ENCODE measurements at places on chromosomes 5 and 9. TPM values are rescaled to one million over a fixed set of nuclear protein-coding genes. Genes with fewer than 3 reads are reported as not detected.

FAM221B gene
- total RNA-seq: not detected

CSNK1G3 gene
- total RNA-seq: 29.8 TPM

PALM2AKAP2 gene
- 3.8 TPM for total RNA-seq

TMEM171 gene
- total RNA-seq: 2.8 TPM

ORM2 gene
- not detected for total RNA-seq

LHX2 gene
- total RNA-seq: not detected

MARCHF3 gene
- 2.4 TPM for total RNA-seq

MAML1 gene
- total RNA-seq: 24.3 TPM

Measured in epithelial cell of proximal tubule (primary cell).